Hair follicle dermal papilla cell (primary cell): ENCODE measurements at places on chromosomes 7 and 10. TPM values are rescaled to one million over a fixed set of nuclear protein-coding genes. Genes with fewer than 3 reads are reported as not detected.

Gene POM121L12
- total RNA-seq, result not detected in 2 replicates

Gene SFRP4
- total RNA-seq, result 0.16 and 0.36 TPM in 2 replicates

Gene AOAH
- total RNA-seq, result not detected in 2 replicates

Gene NOLC1
- total RNA-seq, result 22.3 and 28.2 TPM in 2 replicates

Gene FKBP9
- 590 and 600 TPM in 2 replicates for total RNA-seq

Gene UBN2
- 5.5 and 7.0 TPM in 2 replicates for total RNA-seq

Gene EN2
- total RNA-seq, result not detected in 2 replicates

Gene IGFBP3
- total RNA-seq, result 38.9 and 89.6 TPM in 2 replicates

Gene TRIM50
- not detected in 2 replicates for total RNA-seq

Gene PON3
- 1.9 and 2.2 TPM in 2 replicates for total RNA-seq

Gene HOXA7
- total RNA-seq, result not detected in 2 replicates

Gene ERVW-1
- not detected in 2 replicates for total RNA-seq

Gene H2BK1
- total RNA-seq, result not detected in 2 replicates
